A549 (cell line): ENCODE measurements at places on chromosomes 4 and X.

DNA sequence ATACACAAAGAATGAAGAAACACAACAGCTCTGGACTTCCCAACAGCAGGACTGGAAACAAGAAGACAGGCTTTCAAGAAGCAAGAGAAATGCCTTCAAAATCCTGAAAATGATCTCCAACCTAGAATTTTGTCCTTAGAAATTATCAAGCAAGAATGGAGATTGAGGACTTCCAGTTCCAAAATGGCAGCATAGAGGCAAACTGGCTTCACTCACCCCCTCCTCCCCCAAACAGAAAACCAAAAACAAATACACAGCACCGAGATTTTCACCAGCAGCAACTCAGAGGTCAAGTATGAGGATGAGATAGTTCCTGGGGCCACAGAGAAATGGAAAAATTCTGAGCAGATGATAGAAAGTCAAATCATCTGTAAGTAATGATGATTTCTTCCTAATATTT lies 40.5 kb upstream of the LRBA start:
- DNase-seq, result no peak

- DNase-seq, result peak; percentile 90
Observed at GRCh38 chr4:54082168-54082567, 17.8 kb upstream of the CHIC2 start.

DNA sequence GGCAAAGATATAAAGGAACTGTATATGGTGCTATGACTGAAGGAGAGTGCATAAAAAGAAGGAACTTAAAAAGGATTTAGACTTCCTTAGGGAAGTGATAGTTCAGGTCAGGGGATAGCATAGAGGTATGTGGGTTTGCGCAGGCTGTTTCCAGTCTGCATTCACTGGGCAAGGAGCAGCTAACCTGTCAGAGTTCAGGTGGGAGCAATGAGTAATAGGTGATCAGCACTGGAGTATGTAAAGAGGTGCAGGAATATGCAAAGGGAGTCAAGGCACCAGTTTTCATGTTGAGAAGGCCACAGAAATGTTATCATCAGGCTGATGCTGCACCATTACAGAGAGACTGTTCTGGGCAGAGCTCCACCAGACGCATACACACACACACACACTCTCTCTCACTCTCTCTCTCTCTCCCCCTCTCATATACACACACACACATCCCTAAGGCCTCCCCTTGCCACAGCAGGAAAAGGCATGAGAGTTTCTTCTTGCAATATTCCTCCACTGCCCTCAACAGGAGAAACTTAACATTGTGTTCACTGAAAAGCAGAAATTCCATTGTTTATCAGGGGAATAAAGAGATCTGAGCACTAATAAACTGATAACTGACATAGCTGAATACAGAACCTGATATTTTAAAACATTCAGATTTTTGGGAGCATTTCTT lies 256.4 kb upstream of the GRID2 start:
- peak; percentile 0 for DNase-seq

DNA sequence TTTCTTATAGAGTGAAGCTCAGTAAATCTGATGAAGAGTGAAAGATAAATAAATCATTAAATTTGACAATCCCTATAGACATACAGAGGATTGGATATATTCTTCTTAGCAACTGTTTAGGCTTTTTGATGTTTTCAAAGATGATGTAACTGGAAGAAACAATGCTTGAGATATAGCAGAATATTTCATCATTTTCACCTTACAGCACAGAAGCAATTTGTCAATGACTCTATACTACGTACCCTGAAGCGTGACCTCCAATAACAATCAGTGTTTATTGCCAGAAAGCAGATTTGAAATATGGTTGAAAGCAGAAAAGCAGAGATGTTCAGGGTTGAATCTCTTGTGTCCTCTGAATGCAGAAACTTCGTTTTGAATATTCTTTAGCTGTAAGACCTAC lies 228.4 kb downstream of the DTHD1 start:
- DNase-seq, result no peak

- no peak for DNase-seq
Observed at GRCh38 chr4:132669786-132670185, 479.3 kb upstream of the PCDH10 start.

DNA sequence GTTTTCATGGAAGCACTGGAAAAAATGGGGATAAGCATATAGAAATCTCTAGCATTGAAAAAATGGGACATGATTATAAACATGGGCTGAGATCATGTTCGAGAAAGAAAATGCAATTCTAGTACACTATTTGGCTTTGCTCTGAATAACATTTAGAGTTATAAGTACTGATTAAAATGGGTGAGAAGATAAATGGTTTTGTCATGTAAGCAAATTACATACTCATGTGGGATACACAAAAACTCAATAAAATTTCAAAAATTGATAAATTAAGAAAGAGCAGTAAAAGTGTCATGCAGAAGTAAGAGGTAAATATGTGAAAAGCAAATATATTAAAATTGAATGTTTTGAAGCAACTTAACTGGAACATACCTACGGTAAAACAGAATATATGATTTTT lies 99.6 kb downstream of the GRIA2 start:
- DNase-seq, result no peak

DNA sequence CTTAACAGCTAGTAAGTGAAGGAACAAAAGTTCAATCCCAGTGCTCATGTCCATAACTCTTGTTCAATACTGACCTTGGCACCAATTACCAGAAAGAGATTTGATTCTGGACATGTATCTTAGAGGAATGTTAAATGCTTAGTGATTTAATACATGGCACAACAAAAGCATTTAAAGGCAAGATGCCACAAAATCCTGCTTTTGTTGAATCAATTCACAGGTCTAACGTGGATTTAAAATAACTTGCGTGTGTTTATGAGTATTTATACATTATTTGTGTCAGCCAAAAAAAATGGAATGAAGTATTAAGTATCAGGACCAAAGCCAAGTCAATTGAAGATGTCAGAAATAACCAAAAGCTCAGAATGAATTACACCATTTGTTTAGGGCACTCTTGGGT lies 85.4 kb upstream of the GIMD1 start:
- DNase-seq, result no peak

DNA sequence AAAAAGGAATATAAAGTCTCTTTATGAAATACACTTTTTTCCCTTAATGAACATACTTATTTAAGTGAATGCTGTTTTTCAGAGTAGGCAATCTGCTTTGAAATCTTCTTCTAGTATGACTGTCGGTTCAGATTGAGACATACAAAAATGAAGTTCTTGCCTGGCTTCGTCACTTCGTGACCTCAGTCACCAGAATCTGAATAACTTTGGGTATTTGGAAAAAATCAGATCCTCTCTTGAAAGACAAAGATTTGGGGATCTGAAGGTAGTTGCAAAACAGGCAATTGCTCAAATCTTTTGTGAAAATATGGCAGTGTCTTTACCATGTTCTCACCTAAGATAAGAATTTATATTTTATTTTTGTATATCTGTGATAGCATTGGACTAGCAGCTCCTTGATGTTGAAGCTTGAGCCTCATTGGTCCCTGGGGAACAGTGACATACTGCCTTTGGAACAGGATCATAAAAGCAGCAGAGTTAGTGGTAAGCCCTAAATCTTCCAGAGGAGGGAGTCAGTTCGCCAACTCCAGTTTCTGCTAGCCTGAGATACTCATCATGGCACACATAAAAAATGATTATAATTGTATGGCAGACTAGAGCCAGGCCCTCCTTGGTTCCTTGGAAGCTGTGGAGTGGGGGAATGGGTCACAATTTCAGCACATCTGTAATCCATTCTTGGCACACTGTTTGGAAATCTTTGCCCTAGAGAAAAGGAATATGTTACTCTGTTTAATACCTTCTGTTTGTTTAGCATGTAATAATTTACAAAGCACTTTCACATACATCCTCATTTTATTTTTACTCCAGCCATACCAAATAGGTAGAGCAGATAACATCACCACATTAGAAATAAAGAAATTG lies 5.0 kb downstream of the ARFIP1 start:
- DNase-seq, result peak; percentile 53

GRCh38 chrX:39580043-39580442 lies 517.7 kb downstream of the BCOR start:
- DNase-seq, result no peak

DNA sequence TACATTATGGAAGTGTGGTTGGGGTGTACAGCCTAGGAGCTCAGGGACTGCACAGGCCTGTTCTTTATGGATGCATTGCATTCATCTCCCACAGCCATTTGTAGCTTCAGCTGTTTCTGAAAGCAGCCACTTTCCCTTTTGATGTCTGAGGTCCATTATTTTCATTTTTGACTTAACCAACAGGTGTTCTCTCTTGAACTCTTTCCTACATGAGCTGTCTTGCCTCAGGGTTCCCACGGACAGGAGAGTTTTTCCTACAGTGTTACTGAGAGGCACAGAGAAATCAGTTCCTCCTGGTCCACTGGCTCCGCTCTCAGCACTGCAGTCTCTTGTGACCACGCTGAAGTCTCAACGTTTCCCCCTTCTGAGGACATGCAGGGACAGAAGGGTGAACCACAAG lies 87.2 kb downstream of the RASL11B start:
- DNase-seq, result no peak

DNA sequence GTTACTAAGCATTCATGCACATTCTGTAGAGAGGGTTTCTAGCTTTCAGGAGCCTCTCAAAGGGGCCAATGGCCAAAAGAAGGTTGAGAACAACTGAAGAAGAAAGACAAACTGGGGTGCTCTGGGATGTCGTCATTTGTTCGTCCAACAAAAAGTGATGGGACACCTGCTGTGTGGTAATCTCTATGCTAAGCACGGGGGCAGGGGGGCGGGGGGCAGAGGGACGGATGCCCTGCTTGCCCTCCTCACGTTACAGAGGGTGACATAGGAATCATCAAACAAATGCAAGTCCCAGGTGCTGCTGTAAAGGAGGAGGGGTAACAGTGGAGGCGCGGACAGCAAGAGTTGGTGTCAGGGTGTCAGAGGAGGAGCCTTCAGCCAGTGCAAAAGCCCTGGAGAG lies 12.8 kb upstream of the CRMP1 start:
- DNase-seq, result no peak

DNA sequence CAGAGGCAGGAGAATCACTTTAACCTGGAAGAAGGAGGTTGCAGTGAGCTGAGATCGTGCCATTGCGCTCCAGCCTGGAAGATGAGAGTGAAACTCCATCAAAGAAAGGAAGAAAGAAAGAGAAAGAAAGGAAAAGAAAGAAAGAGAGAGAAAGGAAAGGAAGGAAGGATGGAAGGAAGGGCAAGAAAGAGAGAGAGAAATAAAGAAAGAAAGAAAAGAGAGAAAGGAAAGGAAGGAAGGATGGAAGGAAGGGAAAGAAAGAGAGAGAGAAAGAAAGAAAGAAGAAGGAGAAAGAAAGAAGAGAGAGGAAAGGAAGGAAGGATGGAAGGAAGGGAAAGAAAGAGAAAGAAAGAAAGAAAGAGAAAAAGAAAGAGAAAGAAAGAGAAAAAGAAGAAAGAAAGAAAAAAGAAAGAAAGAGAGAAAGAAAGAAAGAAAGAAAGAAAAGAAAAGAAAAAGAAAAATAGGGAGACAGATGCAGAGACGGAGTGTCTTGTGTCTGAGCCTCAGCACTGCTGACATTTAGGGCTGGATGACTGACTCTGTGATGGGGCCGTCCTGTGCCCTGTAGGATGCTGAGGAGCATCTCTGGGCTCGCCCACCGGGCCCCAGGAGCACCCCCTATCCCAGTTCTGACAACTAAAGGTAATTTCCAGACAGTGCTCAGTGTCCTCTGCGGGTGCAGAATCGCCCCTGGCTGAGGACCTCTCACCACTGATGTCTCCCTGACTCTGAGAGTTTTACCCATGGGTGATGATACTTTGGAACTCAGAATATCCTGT lies 61.7 kb downstream of the CRLF2 start:
- DNase-seq, result no peak

DNA sequence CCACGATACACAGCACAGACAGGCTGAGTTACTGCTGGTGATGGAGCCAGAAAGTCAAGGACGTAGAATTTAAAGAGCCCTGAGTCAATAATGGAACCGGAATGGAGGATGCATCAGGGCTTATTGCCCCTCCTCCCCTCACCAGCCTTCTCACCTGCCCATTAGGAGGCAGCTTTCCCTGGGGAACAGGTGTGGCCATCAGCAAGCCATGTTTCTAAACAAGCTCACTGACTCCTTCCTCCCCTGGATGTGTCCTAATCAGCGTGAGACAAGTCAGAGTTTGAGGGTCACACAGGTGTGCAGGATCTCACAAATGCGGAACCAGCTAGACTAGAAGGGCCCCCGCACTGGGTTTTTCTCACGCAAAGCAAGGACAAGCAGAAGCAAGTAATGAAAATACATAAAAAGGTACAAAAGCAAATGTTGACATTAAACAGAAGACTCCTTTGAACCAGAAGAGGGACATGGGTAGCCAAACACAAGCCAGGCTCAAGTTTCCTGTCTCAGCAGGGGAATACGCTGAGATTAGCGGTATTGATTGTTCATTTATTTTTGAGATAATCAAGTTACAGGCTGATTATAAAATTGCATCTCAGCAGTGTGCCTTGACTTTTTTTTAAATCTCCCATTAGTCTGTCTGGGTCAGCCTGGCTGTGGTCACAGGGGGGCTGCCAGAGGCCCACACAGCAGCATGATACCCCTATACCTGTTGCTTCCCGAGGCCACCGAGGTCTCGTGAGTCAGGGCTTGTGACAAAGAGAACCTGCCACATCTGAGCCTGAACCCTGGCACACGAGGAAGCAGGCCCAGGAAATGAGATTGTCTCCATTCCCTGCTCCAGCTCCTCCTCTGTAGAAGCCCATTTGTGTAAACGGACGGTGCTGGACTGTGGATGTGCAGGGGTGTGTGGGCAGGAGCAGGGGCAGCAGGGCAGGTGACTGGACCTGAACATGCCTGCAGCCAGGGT lies 37.4 kb downstream of the CCKAR start:
- DNase-seq, result no peak

- DNase-seq, result no peak
Observed at GRCh38 chr4:76879731-76880364, 18.1 kb downstream of the SOWAHB start.

DNA sequence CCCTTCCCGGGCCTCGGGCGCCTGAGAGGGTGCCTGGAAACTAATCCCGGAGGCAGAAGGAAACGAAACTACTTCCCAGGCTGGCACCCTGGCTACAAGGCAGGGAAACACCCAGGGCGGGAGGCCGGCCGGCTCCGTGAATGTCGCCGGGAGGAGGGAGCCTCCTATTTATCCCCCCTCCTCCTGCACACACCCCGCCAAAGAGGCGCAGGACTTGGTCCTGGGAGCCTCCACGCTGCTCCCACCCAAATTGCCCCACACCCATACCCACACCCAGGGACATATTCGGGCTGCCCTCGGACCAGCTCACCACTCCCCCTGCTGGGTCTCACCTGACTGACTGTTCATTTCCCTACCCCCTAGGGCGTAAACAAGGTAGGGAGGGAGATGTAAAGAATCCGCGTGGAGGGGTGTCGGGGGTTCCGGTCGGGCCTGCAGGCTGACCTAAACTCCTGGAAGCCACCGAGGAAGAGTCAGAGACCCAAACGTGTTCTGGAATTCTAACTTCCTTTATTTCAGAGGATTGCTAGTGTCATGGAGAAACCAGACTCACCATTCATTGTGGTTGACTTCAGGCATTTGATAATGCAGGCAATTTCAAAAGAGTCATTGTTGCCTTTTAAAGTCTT lies at the start of gene BTC:
TSS of gene BTC (minus strand) at position 142 of the 629 bp plus-strand sequence. CDS start 198 bp downstream, outside the sequence.
- peak; percentile 64 for DNase-seq

GRCh38 chrX:84339507-84340364 lies 151.7 kb upstream of the RPS6KA6 start:
- DNase-seq, result peak; percentile 1
